Gastrocnemius medialis (tissue), 4 donors: ENCODE measurements at places on chromosomes 11 and 22. TPM values are rescaled to one million over a fixed set of nuclear protein-coding genes. Genes with fewer than 3 reads are reported as not detected.

The GSTT4 gene
- total RNA-seq, result not detected

The CNGA4 gene
- total RNA-seq, result not detected

The EFCAB6 gene
- 0.49 TPM for total RNA-seq

The JHY gene
- 0.16 TPM for total RNA-seq

The MMP12 gene
- total RNA-seq, result not detected

The TYR gene
- not detected for total RNA-seq

The EML3 gene
- total RNA-seq, result 7.5 TPM

The NCR3LG1 gene
- 0.95 TPM for total RNA-seq

The SPA17 gene
- 0.38 TPM for total RNA-seq

The BIK gene
- total RNA-seq, result not detected

The SLC5A4 gene
- 0.18 TPM for total RNA-seq

GRCh38 chr22:48177631-48178030, 1415.2 kb downstream of the TBC1D22A start:
- DNase-seq, result no peak
- no peak overlapping the region for H3K27ac ChIP-seq
- H3K4me3 ChIP-seq, result no peak overlapping the region
- no peaks in the 10 kb centered on the region for H3K36me3 ChIP-seq

DNA sequence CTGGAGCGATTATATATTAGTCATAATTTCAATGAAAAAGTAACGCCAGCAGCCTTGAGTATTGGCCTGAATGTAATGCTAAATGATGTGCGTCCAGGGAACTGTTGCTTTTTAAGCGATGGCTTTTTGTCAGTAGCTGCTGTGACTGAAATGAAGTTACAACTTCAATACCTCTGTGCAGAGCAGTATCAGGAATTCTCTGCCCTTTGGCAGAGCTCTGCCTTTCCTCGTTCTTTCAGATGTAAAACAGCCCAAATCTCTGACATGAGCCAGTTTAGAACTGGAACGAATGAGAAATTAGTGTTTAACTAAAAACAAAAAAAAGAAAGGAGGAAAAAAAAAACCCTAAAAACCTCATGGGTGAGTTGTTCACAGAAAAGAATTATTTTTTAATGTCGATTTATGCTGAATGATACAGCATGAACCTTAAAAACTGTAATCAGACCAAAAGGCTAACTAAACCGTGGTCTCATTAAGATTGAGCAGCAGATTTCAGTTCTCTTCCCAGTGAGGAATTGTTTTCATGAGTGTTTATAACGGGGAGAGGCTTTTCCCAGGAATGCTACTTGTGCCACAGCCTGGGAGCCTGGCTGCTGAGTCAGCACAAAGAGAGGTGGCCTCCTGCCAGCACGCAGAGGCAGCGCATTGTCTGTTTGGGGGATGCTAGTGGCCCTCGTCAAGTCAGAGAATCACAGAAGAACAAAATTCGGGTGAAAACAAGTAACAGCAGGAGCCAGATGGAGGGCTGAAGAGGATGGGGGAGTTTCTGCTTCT, 146.2 kb upstream of the RASSF10 start:
- no peaks in the 10 kb centered on the region for H3K27me3 ChIP-seq
- H3K4me1 ChIP-seq, result peaks cover 22% of the 10 kb centered on the region
- H3K4me3 ChIP-seq, result no peak overlapping the region
- H3K36me3 ChIP-seq, result no peaks in the 10 kb centered on the region
- no peak for DNase-seq
- peak overlapping the region; percentile 37 for H3K27ac ChIP-seq

GRCh38 chr22:46792841-46793261, 30.4 kb downstream of the TBC1D22A start:
- no peak overlapping the region for H3K27ac ChIP-seq
- H3K27me3 ChIP-seq, result no peaks in the 10 kb centered on the region
- H3K4me3 ChIP-seq, result no peak overlapping the region
- H3K4me1 ChIP-seq, result peaks cover 14% of the 10 kb centered on the region
- H3K36me3 ChIP-seq, result peaks cover 23% of the 10 kb centered on the region

DNA sequence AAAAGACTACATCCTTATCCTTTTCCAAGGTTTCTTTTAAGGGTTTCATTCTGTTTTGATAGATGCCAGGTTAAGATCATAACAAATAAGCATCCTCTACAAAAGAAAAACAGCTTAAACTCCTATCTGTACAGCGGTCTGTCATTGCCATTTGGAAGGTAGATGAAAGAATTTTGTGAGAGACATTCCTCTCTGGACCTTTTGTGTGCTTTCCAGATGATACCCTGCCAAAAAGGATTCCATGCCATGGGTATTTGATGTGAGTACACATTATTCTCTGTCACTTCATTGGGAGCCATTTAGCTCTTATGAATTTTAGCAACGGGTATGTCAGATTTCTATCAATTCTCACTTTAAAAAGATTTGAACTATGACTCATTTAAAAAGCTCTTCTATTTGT, 153.7 kb downstream of the GRIA4 start:
- no peaks in the 10 kb centered on the region for H3K27me3 ChIP-seq
- DNase-seq, result no peak
- H3K4me3 ChIP-seq, result no peak overlapping the region
- H3K36me3 ChIP-seq, result no peaks in the 10 kb centered on the region

DNA sequence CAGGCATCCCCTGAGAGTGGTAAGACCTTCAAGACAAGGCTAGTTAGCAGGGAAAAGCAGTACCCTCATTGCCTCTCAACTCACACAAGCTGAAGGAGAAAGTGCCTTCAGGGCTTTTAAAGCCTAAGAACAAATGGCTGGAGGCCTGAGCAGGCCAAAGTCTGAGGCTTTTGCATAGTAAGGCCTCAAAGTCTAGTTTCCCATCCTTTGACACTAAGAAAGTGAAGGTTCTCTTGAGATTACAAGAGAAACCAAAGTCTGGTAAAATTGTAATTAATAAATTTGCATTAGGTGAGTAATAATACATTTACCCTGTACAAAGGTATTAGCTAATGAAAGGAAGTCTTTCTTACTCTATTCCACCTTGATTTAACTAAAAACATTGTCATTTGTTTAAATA, 47.0 kb upstream of the CCDC89 start:
- no peaks in the 10 kb centered on the region for H3K36me3 ChIP-seq
- no peaks in the 10 kb centered on the region for H3K27me3 ChIP-seq
- H3K4me1 ChIP-seq, result peaks cover 4% of the 10 kb centered on the region
- DNase-seq, result no peak
- no peak overlapping the region for H3K4me3 ChIP-seq

- H3K4me1 ChIP-seq, result no peaks in the 10 kb centered on the region
- no peak for DNase-seq
- no peaks in the 10 kb centered on the region for H3K36me3 ChIP-seq
- no peak overlapping the region for H3K4me3 ChIP-seq
- H3K27ac ChIP-seq, result no peak overlapping the region
These were observed 642.7 kb upstream of the TENM4 start for GRCh38 chr11:80083531-80083951.

DNA sequence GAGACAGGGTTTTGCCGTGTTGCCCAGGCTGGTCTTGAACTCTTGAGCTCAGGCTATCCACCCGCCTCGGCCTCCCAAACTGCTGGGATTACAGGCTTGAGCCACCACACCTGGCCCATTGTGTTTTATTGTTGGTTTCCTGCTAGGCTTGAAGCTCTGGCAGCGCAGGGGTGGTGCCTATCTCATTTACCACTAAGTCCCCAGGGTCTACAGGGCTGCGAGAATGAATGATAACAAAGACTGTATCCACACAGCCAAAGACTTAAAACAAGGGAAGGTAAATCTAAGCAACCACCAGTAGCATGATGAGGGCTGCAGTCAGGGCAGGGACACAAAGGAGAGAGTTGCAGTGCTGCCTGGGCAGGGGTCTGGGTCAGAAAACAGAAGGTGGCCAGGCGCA, 37.3 kb upstream of the XBP1 start:
- no peak overlapping the region for H3K4me3 ChIP-seq
- DNase-seq, result no peak
- no peaks in the 10 kb centered on the region for H3K4me1 ChIP-seq

DNA sequence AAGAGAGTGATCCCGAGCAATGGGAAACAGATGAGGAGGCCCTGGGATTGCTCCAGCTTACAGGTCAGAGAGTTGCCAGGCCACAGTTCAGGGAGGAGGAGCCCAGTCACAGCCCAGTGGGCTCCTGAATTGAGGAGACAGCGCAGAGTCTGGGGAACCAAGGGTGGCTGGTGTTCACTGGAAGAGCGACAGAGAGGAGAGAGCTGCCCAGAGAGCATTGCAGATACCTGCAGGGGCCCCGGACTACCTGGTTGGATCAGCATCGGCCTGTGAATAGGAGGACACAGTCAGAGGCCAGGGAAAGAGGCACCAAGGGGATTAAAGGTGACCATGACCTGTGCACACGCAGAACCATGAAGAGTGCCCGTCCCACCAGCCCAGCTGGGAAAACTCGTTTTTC, 648.6 kb downstream of the TBC1D22A start:
- H3K27me3 ChIP-seq, result no peaks in the 10 kb centered on the region
- H3K4me1 ChIP-seq, result no peaks in the 10 kb centered on the region
- no peak overlapping the region for H3K4me3 ChIP-seq
- no peak overlapping the region for H3K27ac ChIP-seq

DNA sequence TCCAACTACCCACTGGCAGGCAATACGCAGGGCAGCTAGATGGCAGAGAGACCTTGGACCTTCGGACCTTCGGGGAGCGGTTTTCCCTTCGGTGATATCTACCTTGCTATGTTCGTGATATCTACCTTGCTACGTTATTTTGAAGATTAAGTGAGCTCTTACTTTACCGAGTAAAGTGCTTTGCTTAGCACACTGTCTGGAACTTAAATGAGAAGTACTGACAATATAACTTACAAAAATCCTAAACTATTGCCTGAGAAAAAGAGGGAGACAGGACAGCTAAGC, 1.0 kb upstream of the PRDM10 start:
- H3K27me3 ChIP-seq, result no peaks in the 10 kb centered on the region
- no peak for DNase-seq
- peaks cover 22% of the 10 kb centered on the region for H3K4me1 ChIP-seq
- peak overlapping the region; percentile 67 for H3K4me3 ChIP-seq
- peak overlapping the region; percentile 97 for H3K27ac ChIP-seq
- no peaks in the 10 kb centered on the region for H3K36me3 ChIP-seq

DNA sequence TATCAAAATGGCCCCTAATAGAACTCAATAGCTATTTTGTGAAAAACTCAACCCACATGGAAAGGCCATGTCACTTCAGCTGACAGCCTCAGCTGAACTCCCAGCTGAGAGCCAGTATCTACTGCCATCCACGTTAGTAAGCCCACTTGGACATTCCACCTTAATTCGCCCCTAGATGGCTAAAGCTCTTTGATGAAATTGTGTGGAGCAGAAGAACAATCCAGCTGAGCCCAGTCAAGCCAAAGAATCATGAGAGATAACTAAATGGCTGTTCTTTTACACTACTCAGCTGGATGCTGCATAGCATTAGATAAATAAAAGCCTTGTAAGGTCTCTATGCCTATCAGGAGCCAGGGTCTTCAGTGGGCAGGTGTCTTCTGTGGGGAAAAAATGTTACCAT, 396.8 kb downstream of the AASDHPPT start:
- no peaks in the 10 kb centered on the region for H3K27me3 ChIP-seq
- H3K27ac ChIP-seq, result no peak overlapping the region
- no peak overlapping the region for H3K4me3 ChIP-seq
- no peaks in the 10 kb centered on the region for H3K36me3 ChIP-seq

- peak overlapping the region; percentile 73 for H3K27ac ChIP-seq
- H3K27me3 ChIP-seq, result no peaks in the 10 kb centered on the region
- DNase-seq, result peak; percentile 10
These were observed 27.4 kb downstream of the ZNF214 start for GRCh38 chr11:6992457-6993417.

DNA sequence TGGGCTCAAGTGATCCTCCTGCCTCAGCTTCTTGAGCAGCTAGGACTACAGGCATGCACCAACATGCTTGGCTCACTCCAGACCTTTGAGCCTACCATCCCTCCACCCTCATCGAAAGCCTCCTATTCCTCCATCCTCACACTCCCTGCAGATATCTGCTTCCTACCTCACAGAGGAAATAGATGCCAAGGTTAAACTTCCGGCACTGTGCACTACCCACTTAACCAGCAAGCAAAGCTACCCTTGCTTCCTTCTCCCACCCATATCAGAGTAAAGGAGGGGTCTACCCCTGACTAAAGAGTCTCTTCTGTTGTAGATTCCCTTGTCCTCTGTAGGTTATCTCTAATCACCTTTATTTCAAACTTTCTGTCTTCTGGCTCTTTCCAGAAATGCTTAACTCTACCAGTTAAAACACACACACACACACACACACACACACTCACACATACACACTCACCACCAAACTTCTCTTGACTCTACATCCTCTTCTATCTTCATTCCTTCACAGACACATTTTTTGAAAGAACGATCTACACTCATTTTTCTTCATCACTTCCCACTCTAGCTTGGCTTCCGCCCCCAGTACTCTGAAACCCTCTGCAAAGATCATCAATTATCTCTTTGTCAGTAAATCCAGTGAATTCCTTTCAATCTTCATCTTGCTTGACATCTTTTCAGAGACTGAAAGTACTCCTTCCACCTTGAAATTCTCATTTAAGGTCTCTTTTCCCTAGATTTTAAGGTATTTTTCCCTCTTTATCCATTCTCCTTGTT, 10.9 kb upstream of the SIK2 start:
- H3K36me3 ChIP-seq, result no peaks in the 10 kb centered on the region
- H3K4me1 ChIP-seq, result no peaks in the 10 kb centered on the region
- H3K27ac ChIP-seq, result no peak overlapping the region
- no peak for DNase-seq
- no peaks in the 10 kb centered on the region for H3K27me3 ChIP-seq

DNA sequence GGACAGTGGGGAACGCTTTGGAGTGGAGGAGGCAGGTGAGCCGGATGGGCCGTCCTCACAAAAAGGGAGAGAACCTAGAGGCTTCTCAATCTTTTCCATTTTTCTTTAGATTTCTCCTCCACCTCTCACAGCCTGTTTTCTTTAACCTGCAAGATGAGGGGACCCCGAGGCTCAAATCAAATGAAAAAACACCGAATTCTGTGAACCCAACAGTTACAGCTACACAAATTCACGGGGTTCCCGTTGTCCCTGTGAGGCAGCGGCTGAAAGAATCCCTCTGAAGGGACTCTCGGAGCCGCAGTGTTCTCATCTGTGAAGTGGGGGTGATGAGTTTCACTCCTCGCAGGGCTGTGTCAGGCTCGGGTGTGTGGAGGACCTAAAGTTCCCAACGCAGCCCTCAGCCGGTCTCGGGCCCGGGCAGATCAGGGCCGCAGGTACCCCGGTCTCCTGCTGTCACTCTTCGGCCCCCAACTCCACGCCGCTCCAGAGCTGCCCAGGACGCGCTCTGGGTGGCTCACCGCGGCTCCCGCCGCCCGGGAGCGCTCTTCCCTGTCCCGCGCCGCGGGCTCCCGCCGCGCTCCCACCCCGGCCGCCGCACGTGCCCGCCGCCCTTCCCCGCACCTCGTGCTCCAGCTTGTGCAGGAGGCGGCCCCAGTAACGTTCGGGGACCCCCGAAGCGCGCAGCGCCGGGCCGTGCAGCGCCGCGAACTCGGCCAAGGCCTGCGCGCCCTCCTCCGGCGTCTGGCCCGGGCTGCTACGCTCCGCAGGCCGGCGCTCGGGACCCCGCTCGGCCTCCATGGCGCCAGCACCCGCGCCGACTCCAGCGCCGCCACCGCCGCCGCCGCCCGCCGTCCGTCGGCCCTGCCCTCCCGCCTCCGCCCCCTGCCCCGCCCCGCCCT, at the start of gene TTLL12:
Gene TTLL12, minus strand, starts transcription at position 863 of the 899 bp plus-strand sequence. Its CDS starts 65 bp downstream, at position 798.
- peak within 1 kb of the TSS; percentile 76 for H3K4me3 ChIP-seq
- peak; percentile 24 for DNase-seq

GRCh38 chr11:16814410-16815046, 76.1 kb downstream of the C11orf58 start:
- H3K27me3 ChIP-seq, result no peaks in the 10 kb centered on the region
- no peaks in the 10 kb centered on the region for H3K36me3 ChIP-seq
- DNase-seq, result no peak
- H3K4me1 ChIP-seq, result peaks cover 3% of the 10 kb centered on the region
- no peak overlapping the region for H3K4me3 ChIP-seq
